Activated CD4-positive, alpha-beta T cell treated with anti-CD3 and anti-CD28 coated beads for 4 hours (primary cell): ENCODE measurements at places on chromosomes 3 and 15.

- DNase-seq = no peak
Observed at GRCh38 chr3:72312339-72312738, 527.4 kb upstream of the PROK2 start.

DNA sequence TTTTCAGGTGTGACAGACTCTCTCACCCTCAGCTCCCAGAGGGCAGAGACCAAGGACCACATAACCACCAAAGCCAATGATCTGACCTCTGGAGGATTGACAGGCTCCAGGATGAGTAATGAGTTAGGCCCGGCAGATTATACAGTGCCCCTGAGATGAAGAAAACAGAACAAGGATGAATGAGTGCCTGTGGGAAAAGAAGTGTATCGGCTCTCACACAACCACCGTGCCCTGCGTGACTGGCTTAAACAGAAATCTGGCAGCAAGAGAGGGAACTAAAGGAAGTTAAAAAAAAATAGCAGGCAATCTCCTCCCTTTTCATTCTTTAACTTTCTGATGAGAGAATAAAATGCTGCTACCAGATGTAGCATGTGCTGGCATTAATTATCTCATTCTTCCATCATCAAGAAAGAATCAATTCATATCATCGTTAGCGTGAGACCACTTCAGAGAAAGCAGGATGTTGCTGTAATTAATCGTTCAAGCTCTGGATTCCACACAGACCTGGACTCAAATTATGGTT, 227.5 kb upstream of the COL8A1 start:
- no peak for DNase-seq

DNA sequence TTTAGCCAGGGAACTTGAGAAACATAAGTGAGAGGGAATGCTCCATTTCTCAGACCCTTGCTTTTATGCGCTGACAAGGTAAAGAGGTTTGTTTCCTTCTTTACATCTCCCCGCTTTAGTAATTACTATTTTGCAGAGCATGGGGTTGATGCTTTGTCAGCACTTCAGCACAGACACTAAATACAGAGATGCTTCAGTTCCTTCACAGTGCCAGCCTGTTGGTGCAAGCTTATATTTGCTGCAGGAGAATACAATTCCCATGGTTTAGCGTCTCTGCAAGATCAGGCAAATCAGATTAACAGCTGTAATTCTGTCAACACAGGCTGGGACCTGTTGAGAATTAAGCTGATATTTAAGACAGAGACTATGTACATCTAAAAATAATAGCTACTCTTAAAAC, 2.9 kb downstream of the FMN1 start:
- no peak for DNase-seq

GRCh38 chr3:99620976-99621375, 17.4 kb upstream of the COL8A1 start:
- no peak for DNase-seq

GRCh38 chr3:169522595-169523529, 140.7 kb downstream of the MECOM start:
- DNase-seq = no peak

GRCh38 chr3:66722675-66723074, 221.9 kb upstream of the LRIG1 start:
- no peak for DNase-seq

DNA sequence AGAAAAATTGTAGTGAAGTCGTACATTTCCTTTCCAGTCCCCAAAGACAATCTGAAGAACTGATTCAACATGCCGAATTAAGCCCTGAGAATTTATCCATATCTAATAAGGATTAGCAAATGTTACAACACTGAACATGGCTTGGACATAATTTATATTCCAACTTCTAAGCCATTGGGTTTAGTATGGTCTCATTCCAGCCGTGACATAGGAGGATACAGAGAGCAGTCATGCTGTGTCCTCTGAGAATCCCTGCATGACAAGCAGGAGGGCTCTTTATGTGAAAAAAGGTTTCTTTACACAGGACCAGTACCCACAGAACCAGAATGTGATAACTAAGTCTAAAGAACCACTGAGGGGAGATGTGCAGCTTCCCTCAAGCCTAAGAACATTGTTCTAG, 231.9 kb upstream of the WNT5A start:
- no peak for DNase-seq

DNA sequence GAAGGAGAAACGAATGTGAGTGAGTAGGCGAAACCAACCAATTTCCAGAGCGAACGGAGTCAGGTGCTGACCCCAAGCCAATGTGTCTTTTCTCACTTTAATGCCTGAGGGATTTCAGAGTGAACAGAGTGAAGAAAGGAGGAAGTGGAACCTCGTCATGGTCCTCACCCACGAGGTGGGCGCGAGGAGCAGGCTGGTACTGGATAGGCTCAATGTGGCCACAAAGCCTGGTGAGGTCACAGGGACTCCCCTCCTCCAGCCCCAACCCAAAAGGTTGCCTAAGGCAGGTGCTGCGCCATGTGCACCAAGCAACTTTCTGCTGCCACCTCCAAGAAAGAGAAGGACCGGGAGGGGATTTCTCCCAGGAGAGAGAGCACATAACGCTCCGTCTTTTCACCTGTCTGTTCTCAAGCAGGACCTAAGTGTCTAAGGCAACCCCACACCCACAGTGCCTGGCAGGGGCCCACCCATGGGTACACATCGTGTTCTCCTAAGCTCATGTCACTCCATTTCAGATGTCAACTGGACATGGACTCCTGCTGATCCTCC, 3.8 kb downstream of the NRROS start:
- peak; percentile 31 for DNase-seq

DNA sequence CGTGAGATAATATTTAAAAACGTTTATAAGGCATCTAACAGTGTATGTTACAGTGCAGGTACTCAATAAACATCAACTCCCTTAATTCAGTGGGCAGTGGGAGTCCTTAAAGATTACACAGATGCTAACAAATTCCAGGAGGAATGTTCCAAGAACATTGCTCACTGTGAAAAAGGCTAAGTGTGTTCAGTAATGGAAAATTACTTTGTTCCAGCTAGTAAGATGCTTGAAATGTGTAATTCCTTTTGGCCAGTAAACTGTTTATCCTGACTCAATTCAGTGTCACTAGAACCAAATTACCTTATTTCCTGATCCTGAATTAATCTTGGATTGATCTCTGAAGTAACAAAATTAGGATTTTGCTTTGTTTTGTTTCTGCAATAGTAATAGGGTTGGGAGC, 54.2 kb upstream of the SEMA6D start:
- DNase-seq = no peak

DNA sequence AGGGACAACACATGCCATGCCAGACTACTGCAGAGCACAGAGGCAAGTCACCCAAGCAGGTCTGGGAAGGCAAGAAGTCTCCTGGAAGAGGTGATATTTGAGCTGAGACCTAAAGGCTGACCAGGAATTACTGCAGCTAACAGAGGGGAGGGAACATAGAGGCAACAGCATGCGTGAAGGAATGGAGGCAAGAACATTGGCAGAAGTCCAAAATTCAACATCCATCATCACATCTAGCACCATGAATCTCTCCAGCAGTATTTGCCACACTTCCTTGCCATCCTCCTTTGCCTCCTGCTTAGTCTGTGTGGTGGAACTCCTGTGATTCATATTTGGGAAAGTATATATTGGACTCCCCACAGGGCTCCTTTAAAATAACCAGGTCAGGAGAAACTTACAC, 870 bp upstream of the TSEN2 start:
- DNase-seq = no peak

DNA sequence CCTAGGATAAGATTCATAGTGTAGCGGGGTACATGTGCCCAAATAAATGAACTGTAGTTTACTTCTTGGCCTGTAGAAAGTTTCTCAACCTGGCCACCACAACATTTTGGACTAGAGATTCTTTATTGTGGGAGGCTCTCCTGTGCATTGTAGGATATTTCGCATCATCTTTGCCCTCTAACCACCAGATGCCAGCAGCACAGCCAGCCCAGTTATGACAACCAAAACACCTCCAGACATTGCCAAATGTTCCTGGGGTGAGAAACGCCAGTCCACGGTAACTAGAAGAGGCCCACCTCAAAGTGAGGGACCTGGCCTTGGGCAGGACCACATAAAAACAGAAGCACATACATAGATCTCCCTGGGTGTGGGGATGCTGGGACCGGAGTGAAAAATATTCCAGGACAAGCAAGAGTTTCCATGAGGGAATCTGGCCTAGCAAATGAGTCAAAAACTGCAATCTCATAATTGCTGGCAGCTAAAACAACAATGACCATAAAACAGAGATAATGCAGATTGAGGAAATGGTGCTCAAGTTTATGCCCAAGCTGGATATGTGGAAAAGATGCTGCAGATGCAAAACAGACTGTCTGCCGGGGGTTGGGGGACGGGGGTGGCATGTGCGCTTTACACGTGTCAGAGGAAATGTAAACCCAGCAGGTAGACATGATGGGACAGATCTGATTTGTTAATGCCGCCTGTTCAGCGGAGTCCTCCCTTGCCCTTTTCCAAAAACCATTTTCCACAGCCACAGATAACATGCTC, 39.7 kb downstream of the ARHGEF3 start:
- no peak for DNase-seq

GRCh38 chr15:70149667-70150404, 52.1 kb upstream of the TLE3 start:
- no peak for DNase-seq

DNA sequence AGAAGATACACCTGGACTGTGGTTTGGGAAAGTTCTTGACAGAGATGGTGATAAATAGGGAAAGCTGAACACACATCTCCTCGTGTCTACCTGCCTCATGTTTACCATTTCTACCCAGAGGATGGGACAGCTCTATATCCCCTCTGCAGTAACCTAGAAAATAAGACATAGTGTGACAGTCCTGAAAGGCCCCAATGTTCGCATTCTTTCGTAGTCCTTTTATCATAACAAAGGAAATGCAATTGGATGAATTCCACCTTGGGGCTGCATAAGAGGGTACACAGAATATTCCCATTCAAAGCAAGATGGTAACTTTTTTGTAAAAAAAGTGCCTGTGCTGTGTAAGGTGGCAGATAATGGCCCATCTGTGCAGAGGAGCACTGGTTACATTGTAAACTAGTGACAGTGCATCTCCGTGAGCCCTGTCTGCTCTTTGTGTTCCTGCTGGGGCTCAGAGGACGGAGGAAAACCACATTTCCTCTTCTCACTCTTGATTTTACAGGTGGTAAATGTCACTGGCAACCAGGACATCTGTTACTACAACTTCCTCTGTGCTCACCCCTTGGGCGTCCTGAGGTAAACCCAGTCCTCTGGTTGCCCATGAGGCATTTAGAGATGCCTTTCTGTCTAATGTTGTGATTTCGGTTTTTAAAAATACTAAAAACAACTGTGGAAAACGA, 74.3 kb downstream of the SIDT1 start:
- peak; percentile 4 for DNase-seq

GRCh38 chr3:183988216-183988790, 29.4 kb downstream of the ABCC5 start:
- no peak for DNase-seq

DNA sequence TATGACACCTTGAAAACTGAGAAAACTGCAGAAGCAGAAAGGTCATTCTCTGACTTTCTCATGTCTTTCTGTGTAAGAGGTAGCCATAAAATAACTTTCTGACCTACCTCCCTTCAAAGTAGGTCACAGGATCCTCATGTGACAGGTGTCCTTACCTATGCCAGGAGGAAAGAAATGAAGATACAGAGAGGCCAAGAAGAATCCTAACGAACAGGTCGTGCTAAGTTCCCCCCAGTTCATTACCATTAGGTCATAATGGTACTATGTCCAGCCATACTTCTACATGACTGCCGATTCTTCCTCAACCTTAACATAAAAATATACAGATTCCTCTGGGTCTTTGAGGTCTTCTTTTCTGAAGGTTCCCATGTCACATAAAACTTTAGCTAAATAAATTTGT, 118.6 kb downstream of the FOXB1 start:
- no peak for DNase-seq

DNA sequence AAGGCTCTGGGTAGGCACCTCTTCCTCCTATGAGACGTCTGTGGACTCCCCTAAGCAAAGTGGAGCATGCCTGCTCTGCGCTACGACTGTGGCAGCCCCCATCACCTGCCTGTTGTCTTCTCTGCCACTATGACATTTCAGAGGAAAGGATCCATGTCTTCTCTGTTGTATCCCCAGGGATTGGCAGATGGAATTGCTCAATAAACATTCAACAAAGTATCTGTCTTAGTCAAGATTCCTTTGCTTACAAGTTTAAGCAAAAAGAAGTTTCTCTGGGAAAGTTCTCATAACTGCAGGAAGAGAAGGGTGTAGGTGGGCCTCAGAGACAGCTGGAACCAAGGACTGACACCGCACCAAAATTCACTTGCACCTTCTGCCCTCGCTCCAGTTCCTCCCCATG, 34.3 kb downstream of the AMOTL2 start:
- DNase-seq = no peak

GRCh38 chr15:31235311-31236183, 91.1 kb upstream of the KLF13 start:
- no peak for DNase-seq

GRCh38 chr3:41600616-41601015, 361.3 kb downstream of the ULK4 start:
- DNase-seq = no peak

- DNase-seq = no peak
Observed at GRCh38 chr3:120839120-120839519, 68.9 kb upstream of the STXBP5L start.

DNA sequence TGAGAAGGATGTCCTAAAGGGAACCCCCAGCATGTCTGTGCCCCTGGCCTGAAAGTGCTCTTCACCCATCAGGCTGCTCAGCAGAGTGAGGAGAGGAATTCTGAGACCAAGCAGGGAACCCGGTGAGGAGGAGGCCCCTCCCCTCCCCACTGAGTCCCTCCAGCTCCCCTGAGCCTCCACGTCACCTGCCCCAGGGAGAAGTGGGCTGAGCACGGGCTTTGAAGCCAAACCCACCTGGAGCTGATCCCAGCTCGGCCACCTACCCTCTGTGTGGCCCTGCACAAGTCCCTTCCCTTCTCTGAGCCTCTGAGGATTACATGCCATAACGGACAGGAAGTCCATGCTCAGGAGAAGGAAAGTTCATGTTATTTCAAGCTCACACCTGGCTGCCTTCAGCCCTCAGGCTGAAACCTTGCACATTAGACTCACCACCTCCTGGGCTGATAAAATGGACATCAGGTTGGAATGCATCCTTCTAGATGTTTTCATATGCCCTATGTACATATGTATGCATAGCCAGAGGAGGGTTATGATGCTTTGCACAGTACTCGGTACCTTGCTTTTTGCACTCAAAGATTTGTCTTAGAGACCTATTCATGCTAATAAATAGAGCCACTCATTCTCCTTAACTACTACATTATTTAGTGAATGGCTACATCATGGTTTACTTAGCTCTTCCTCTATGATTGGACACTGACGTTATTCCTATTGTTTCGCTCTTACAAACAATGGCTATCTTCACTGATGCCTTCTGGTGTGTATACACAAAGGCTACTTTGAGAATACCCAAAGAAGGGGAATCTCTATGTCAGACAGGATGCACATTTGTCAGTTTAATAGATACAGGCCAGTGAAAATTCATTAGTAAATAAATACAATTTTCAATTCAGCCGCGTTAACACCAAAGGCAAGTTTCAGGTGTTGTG, 31.6 kb upstream of the GATA2 start:
- DNase-seq = no peak

GRCh38 chr3:109460961-109461360, 123.6 kb upstream of the DPPA4 start:
- no peak for DNase-seq

- no peak for DNase-seq
Observed at GRCh38 chr15:61364871-61365270, 135.8 kb upstream of the RORA start.

- DNase-seq = no peak
Observed at GRCh38 chr3:195897081-195897852, 11.1 kb downstream of the TNK2 start.
